ENCODE measurements at places on chromosomes 1 and 21.

DNA sequence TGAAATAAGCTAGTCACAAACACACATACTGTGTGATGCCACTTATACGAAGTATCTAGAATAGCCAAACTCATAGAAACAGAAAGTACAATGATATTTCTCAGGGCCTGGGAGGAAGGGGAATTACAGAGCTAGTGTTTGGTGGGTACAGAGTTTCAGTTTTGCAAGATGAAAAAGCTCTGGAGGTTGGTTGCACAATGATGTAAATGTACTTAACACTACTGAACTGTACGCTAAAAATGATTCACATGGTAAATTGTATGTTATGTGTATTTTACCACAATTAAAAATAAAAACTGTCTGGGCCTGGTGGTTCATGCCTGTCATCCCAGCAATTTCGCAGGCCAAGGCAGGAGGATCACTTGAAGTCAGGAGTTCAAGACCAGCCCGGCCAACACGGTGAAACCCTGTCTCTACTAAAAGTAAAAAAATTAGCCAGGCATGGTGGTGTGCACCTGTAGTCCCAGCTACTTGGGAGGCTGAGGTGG is 15.3 kb upstream of the FHAD1 start:
- peak; percentile 56 for DNase-seq

GRCh38 chr1:89807983-89808382 is 12.8 kb upstream of the LRRC8D start:
- DNase-seq = no peak

- no peak for DNase-seq
These were observed 73.3 kb upstream of the FMO3 start for GRCh38 chr1:171017426-171017825.

GRCh38 chr1:91381844-91382243 is 22.8 kb downstream of the HFM1 start:
- no peak for DNase-seq

- DNase-seq = no peak
These were observed 97.7 kb upstream of the JUN start for GRCh38 chr1:58881471-58881994.

- DNase-seq = no peak
These were observed 34.9 kb downstream of the SSBP3 start for GRCh38 chr1:54371038-54371941.

Data from GM12864 (cell line).